Adrenal gland (tissue), 19 donors: ENCODE measurements at places on chromosomes 16 and 17.

- DNase-seq = no peak
Measured at GRCh38 chr17:4232168-4232813, 31.5 kb downstream of the ANKFY1 start.

DNA sequence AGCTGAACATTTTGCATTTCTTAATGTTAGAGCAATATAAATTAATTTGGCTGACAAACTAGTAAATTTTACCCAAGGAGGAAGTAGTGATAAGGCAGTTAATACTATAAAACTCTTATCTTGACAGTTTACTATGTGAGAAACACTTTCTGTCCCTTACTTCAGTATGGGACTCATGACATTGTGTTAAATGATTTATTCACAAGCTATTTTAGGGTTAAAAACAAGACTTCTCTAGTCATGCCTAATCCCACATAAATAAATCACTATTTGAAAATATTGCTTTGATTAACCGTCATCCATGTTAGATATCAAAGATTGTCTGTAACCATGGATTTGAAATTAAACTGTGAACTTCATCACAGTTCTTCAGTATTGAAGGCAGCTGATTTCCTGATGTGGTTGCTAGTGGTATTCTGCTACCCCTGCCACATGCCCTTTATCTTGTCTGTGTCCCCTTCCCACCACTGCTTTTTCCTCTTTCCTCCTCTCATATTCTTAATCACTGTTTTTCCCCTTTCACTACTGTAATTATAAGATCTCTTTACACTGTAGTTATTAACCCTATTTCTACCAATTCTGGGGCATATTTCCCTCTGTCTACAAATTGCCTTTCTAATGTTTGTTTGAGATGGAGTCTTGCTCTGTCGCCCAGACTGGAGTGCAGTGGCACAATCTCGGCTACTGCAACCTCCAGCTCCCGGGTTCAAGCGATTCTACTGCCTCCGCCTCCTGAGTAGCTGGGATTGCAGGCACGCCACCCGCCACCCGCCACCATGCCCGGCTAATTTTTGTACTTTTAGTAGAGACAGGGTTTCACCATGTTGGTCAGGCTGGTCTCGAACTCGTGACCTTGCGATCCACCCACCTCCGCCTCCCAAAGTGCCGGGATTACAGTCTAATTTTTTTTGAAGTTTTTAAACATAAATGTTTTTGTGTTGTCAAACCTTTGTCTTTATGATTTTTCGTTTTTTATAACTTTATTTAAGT lies 95.6 kb downstream of the STXBP4 start:
- DNase-seq = no peak

- DNase-seq = no peak
Measured at GRCh38 chr16:19437280-19437679, 19.6 kb downstream of the TMC5 start.

- no peak for DNase-seq
Measured at GRCh38 chr17:32806646-32807045, 70.3 kb downstream of the MYO1D start.

DNA sequence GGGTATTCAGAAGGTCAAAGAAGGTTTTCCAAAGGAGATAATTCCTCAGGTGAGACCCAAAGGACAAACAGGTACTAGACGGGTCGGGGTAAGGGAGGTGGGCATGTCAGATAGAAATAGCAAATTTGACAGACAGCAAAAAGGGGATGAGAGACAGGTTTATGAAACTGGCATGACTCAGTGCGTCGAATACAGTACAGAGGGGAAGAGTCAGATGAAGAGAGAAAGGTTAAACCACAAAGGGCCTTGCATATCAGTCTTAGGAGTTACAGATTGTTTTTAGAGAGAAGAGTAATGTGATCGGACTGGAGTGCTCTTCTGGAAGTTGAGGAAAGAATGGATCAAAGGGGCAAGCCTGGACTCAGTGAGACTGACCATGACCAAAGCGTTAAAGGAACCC lies 88.4 kb downstream of the ZZEF1 start:
- no peak for DNase-seq

- DNase-seq = no peak
Measured at GRCh38 chr16:12513076-12513790, 290.5 kb downstream of the CPPED1 start.

GRCh38 chr16:87278191-87279093 lies 38.8 kb downstream of the C16orf95 start:
- DNase-seq = peak; percentile 90

- DNase-seq = no peak
Measured at GRCh38 chr16:5533321-5533888, 435.8 kb upstream of the EEF2KMT start.

DNA sequence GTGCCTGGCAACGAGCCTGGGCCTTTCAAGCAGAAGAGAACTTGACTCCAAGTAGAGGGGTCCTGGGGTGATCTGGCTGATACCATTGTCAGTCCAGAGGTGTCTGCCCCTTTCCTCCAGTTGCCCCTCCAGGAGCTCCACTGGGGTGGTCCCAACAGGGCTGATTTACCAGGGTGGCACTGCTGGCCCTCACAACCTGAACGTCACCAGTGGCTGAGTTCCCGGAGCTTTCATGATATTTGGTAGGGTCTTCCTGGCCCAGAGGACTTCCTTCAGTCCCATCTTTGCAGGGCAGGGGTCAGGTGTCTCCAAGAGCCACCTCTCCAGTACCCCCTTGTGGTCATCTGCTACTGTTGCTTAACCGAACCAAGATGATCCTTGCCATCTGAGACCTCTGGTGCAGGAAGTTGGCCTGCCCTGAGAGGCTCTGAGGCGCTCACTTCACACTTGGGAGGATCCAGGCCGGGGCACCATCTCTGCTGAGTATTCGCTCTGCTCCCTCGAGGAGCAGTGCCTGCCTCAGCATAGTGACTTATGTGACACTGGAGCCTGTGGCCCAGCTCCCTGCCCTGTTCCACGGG lies 3.5 kb downstream of the LIMD2 start:
- DNase-seq = no peak

DNA sequence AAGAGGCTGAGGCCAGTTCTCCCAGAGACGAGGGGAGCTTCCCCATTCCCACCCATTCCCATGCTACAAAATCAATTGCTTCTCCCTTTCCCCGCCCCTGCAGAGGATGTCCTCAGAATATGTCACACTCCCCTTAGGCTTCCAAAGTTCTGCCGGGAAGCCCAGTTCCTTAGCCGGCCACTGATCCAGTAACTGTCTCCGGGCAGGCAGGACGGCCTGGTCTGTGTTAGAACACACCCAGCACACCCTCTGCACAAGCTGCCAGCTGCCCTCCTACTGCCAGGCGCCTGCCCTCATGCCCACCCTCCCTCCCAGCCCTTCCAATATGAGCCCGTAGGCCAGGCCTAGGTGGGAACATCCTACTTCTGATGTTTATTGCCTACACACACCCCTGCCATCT lies 31.1 kb downstream of the SGSM2 start:
- DNase-seq = no peak

GRCh38 chr16:55146966-55147365 lies 177.0 kb upstream of the IRX6 start:
- no peak for DNase-seq

- DNase-seq = no peak
Measured at GRCh38 chr17:14337596-14338079, 36.8 kb downstream of the HS3ST3B1 start.

- DNase-seq = no peak
Measured at GRCh38 chr17:63082952-63083351, 116.9 kb downstream of the TANC2 start.

GRCh38 chr17:80018917-80019651 lies 16.6 kb downstream of the TBC1D16 start:
- no peak for DNase-seq

- peak; percentile 84 for DNase-seq
Measured at GRCh38 chr17:14302431-14303099, 1.7 kb downstream of the HS3ST3B1 start.

DNA sequence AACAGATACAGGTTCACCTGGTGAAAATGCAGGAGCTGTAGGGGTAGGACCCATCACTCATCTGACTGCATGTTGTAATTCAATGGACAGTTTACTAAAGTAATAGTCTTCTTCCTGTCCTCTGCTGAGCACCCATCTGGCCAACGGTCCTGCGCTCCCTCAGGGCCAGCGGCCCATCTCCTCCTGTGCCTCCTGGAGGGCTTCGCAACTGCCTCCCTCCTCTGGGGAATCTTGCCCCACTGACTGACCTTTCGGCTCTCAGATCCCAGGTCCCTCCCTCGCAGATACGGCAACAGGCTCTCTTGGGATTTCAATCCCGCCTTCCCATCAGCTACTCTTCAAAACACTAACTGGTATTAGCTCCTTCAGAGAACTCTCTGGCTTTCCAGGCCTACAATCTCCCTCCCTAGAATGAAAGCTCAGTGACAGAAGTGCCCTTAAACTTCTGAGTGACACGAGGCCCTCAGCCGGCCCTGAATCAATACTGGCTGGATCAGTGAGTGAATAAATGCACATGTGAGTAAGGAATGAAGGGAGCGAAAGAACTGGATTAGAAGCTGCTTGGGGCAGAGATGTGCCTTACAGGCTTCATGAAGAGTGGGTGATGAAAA lies 1.3 kb downstream of the PEMT start:
- no peak for DNase-seq

DNA sequence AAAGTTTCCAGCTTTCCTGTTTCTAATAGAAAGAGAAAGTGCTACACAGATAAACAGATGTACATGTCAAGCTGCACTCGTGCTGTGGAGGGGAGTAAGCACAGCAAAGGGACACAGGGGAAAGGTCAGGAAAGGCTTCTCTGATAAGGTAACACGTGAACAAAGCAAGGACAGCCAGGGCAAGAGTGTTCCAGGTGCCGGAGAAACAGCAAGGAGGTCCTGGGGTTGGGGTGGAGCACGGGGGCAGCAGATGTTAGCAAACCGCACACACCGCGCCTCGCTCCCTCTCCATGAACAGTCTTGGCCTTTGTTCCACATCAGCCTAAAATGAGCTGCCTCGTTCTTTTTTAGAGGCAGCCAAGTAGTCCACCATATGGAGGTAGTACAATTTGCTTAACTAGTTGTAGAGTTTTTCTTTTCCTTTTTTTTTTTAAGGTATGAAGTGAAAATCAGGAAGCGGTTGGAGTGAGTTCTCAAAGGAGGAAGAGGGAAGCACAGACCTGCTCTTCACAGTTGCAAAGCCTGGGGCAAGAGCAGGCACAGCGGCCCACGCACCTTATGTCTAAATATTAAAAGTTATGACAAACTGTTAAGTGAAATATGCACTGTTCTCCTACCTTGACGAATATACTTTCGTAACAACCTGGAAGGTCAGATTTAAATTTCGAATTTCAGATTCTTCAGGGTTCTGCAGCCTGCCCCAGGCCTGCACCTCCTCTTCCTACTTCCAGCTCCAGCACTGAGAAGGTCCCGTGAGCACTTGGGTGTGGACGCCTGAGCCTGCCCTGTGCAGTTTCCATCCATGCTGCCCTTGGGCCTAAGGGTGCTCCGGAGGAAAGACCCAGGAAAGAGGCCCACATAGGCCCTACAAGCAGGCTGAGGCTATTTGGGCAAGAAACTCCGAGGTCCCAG lies 41.5 kb upstream of the RPH3AL start:
- no peak for DNase-seq

DNA sequence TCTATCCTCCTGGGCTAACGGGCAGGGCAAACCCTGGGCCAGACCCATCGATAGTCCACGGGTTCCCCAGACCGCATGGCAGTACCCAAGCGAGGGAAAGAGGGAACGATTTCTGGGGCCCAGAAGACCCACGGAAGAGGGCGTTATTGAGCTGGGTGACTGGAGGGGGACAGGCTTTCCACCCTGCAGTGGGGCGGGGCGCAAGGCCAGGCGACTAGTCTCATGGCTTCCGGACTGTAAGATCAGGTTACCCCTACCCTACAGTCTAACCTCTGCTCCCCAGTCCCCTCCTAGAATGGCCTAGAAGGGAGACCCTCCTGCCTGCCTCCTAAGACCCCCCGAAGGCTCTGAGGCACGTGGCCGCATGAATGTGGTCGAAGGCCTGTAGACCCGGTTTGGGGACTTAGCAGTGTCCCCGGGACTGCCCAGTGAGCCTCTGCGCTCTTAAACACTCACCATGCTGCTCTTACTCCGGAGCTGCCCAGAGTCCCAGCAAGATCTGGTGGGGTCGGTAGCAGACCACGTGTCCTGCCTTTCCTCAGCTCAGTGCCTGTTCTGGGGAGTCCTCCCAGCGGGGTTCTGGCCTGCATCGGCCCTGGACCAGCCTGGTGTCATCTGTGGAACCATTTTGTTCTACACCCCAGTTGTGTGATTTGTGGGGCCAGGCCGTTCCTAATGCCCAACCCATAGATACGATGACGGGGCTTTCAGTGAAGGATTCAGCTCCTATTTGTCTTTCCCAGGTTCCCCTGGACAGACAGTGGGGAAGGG lies 13.2 kb upstream of the AURKB start:
- DNase-seq = peak; percentile 67
